Stimulated activated memory B cell treated with anti-CD40 and anti-IgM and Interleukin-4, amounts not matched to agents 10 μg/mL and 1 μg/mL and 100 μg/mL, for 72 hours (primary cell): ENCODE measurements at places on chromosomes 3 and 15.

DNA sequence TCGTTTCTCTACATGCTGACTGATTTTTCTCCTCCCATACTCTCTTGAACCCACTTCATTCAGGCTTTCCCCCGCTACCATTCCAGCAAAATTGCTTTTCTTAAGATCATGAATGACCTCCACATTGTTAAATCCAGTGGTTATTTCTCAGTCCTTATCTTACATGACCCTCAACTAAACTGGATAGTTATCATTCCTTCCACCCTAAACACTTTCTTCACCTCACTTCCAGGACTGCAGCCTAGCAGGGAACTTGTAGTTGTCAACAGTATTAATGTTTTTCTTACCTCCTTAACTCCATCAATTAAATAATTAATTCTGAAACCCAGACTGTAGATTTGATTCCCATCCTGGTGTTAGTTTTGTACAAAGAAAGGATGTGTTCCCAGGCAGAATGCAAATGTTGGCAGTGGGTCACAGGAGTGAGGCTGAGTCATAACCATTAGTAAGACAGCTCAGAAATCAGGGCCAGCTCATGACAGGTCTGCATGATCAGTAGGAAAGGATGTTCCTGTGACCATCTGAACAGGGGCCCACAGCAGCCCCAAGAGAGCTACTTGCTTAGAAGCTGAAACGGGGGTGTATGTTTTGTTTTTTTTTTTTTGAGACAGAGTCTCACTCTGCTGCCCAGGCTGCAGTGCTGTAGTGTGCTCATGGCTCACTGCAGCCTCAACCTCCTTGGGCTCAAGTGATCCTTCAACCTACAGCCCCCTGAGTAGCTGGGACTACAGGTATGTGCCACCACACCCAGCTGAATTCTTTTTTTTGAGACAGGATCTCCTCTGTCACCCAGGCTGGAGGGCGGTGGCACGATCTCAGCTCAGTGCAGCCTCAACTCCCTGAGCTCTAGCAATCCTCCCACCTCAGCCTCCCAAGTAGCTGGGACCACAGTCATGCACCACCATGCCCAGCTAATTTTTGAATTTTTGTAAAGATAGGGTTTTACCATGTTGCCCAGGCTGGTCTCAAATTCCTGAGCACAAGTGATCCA is 9.1 kb downstream of the BCL2L10 start:
- ATAC-seq: peak; percentile 84

DNA sequence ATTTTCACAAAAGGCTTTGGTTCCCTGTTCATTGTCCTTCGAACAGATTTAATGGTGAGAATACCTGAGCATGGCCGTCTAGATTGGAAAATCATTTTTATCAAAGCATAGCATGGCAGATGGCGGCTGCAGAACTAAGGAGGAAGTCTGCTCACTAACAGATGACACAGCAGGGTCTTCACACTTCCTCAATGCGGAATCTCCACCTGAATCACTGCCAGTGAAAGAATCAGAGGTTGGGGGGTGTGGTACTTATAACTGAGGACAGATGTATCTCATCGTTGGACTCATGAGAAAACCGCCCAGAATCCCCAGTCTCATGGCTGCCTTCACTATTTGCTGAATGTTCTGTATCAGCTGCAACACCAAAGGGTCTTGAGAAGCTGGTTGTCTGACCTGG is 31.6 kb upstream of the PYGO1 start:
- no peak for ATAC-seq

GRCh38 chr3:118229196-118229595 is 805.5 kb downstream of the IGSF11 start:
- no peak for ATAC-seq

- ATAC-seq: no peak
These were observed 53.4 kb upstream of the C3orf80 start for GRCh38 chr3:160171813-160172212.
